ENCODE measurements at places on chromosomes 12 and 14.
A peak's percentile ranks its signal among the peaks of the same experiment; 100 is the strongest.

DNA sequence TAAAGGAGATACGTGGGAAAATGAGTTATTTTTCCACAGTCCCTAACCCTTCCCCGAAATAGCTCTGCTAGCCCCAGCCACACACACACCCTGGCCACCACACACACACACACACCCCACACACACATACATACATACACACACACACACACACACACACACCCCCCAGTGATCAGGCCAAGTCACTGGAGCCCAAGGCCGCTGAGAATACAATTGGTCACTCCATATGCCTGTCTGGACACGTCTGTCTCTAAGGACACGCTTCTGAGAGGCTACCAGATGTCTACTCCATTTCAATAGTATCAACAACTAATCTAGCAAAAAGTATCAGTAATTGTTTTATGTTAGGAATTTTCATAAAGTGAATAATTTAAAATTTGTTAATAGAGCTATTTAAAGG is 13.0 kb upstream of the DIABLO start:
- no peak for DNase-seq

GRCh38 chr14:52044791-52045522 is 23.9 kb downstream of the NID2 start:
- no peak for DNase-seq

- DNase-seq: no peak
Measured at GRCh38 chr14:104925214-104925854, 655 bp downstream of the PLD4 start.

DNA sequence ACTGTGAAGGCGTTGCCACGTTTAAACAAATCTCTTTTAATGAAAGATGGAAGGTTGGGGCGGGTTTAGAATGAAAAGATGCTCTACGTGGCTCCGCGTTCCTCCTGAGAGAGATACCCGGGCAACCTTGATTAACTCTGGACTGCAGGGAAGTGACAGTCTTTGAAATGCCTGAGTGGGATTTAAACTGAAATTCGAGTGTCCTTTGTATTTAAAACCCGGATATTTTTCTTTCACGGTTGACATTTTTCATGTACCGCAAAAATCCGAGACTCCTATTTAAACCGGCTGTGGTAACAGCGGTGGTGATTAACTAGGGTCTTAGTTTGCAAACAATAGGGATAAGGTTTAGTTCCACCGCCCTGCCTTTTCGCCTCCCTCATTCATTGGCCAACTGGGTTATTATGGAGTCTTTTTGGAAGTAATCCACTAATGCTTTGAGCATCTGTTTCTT is 707 bp downstream of the G2E3 start:
- DNase-seq: no peak

DNA sequence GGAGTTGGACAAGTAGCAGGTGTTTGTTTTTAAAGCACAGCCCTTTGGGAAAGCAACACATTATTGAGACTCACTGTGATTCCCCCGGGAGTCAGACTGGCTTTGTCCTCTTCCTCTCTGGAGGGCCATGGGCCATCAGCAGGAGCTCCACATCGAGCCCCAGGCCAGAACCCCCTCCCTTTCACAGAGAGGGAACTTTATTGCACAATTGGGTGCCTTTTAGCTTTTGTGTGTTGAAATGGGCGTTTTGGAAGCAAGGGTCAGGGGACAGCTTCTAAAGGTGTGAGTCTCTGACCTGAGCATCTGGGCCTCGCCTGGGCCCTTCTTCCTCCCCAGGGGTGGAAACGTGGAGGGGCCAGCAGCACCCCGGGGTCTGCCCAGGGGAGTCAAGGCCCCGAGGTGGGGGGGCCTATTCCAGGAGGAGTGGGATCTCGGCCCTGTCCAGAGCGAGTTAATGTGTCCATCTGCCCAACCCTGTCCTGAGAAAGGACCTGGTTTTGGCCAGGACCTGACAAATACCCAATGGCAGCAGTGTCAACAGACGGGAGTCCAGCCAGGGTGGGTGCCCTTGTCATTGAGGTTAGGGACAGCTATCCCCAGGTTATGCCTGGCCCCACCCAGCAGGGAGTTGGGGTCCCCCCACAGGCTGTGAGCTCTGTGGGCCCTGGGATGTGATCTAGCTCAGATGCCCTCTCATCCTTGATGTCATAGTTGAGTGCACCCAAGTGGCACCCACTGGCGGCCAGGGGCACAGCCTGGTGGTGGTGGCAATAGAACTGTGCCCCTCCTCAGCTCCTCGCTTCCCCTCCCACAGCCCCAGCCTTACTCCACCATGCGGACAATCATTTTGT is 37.1 kb downstream of the SLC8B1 start:
- DNase-seq: no peak

GRCh38 chr14:80387563-80387981 is 176.3 kb upstream of the DIO2 start:
- no peak for DNase-seq

GRCh38 chr14:93395231-93395630 is 35.5 kb upstream of the UNC79 start:
- no peak for DNase-seq

GRCh38 chr12:6941267-6941666 is 2.3 kb upstream of the RNU7-1 start:
- DNase-seq: no peak

DNA sequence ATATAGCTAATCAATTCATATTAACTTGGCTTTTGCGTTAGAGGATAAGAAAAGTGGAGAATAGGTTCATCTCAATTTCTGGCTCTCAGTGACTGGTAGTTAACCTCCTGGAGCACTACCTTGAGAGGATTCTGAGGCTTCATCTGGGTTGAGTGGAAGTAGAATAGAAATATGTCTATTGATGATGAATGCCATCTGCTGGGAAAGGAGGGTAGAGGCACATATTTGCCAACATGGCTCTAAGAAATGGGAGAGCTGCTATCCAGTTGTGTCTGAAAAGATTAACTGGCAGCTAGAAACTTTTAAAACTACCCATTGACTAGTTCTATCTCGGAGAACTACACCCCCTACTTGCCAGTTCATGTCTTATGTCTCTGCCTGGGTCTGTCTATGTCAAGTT is 530.1 kb downstream of the NRXN3 start:
- no peak for DNase-seq

DNA sequence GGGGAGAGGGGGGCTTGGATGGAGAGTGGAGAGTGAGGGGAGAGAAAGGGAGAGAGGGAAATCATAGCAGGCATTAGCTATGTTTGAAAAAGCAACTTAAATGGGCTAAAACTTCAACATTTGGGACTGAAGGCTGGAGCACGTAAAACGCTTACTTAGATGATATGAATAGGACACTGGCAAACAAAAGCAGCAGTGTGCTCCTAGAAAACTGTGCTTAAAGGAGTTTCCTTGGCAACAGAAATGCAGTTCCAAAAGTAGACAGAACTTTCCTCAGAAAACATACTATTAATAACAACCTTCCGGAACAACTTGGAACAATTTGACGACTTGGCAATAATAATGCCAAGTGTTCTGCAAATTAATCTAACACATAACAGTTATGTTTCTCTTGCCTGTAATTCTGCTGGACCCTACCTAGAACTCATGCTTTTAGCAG is 235.5 kb upstream of the NPAS3 start:
- no peak for DNase-seq

GRCh38 chr12:54701940-54702592 is 53.9 kb upstream of the DCD start:
- DNase-seq: no peak

DNA sequence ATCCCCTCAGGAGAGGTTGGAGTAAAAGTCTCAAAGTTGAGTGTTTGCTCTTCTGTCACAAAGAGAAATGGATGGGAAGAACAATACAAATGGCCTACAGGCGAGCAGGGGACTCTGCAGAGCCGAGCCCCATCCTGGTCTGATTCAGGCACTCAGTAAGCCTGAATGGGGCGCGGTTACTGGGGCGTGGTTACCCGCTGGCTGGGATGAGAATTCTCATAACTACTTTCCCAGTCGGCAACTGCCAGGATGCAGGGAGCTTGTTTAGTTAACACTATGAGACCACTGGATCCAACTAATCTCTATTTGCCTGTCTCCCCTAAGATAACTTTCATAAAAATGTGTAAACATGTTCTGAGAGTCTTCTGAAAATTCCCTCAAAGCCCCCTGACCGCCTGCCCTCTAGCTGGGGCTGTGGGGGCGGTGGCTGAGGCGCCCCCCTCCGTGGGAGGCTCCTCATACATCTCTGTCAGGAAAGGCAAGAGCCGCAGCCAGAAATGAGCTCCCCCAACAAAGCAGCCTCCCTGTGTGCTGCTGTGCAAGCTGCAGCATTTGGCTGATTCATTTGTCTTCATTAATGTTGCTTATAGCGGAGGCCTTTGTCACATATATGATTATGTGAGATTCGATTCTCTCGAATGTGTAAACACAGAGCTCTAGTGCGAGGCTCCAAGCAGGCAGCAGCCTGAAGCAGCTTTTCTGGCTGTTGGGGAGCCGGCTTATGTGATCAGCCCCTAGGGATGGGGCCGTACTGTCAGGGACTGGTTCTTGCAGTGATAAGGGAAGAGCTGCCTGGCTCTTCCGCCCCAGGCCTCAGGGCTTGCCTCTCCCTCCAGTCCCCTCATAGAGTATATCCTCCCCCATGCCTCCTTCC is 126.1 kb upstream of the ARHGAP5 start:
- no peak for DNase-seq

- no peak for DNase-seq
Measured at GRCh38 chr12:21543151-21543550, 17.1 kb downstream of the SPX start.

DNA sequence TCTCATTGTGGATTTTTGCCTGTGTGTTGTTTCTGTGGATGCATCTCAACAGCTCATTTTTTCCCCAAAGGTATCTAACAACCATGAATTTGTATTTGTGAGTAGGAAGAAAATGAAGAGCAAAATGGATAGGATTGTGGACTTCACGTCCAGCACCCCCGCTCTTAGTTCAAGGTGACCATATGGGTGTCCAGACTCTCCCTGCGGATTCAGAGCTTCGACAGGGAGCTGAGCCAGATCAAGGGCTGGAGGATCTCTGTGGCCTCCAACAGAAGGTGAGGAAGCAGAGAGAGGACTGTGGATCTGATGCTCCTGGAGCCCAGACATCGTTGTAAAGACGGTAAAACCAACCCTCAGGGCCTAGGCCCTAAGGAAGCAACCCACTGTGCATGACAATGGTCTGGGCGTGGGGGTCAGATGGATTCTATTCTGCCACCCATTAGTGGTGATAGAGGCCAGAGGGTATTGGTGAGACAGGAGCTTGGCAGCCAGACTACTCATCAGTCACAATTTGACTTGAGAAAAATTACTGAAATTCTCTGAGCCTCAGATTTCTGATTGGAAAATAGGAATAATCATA is 659.7 kb upstream of the TMEM132C start:
- DNase-seq: no peak

DNA sequence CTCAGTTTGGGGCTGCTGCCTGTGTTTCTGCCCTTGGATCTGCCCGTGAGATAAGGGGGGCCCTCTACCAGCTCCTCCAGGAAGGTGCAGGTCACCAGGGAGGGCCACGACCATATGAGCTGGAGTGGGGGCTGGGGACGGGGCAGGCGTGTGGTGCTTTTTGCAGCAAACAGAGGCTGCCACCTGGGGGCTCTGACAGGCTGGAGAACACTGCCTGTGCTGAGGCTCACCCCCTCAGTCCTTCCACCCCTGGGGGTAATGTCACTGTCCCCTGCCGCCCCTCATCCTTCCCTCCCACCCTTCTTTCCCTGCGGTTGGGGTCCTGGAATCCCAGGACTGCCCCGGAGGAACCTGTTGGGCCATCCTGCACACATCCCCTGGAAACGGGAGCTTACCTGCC is 3.2 kb downstream of the PLD4 start:
- no peak for DNase-seq

DNA sequence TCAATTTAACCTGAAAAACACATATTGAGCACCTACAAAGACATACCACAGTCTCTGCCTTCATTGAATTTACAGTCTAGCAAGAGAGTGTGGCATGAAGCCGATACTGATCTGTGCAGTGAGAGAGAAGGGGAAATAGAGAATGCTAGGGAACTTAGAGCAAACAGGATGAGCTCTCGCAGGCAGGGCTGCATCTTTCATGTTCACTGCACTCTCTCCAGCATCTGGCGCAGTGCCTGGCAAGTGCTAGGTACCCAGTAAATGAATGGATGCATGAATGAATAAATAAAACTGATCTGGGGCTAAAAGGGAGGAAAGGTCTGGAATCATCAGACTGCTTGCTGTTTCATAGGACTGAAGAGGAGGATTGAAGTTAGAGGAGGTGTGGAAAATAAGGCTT is 256.5 kb upstream of the NPAS3 start:
- no peak for DNase-seq

DNA sequence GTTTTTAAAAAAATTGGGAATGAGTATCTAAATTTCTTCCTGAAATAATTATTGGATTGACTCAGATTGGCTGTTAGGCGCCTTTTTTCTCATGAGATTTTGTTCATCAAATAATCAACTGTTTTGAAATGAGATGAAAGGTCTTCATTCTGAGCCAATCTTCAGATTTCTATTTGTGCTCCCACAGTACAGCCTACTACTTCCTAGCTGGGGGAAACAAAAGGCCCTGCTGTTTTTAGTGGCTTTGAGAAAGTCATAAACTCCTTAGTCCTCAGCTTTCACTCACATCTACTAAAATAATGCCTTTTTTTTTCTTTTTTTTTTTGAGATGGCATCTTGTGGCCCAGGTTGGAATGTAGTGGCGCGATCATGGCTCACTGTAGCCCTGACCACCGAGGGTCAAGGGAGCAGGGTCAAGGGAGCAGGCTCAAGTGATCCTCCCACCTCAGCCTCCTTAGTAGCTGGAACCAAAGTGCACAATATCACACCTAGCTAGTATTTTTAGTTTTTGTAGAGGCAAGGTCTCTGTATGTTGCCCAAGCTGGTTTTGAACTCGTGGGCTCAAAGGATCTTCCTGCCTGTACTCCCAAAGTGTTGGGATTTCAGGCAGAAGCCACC is 15.2 kb downstream of the NACA start:
- no peak for DNase-seq

GRCh38 chr14:30156571-30156970 is 228.9 kb upstream of the PRKD1 start:
- DNase-seq: no peak

- DNase-seq: no peak
Measured at GRCh38 chr14:95189367-95190132, 32.2 kb upstream of the DICER1 start.

GRCh38 chr14:79027138-79027537 is 857.0 kb downstream of the NRXN3 start:
- DNase-seq: no peak

GRCh38 chr14:34246206-34246605 is 215.8 kb downstream of the SPTSSA start:
- no peak for DNase-seq

- no peak for DNase-seq
Measured at GRCh38 chr12:122982477-122982815, 2.0 kb downstream of the ARL6IP4 start.

- DNase-seq: peak; percentile 6
Measured at GRCh38 chr14:58638231-58639197, 752 bp downstream of the DACT1 start.

Measured in stimulated activated CD4-positive, alpha-beta T cell treated with anti-CD3 and anti-CD28 coated beads, Interleukin-12 subunit alpha, Interleukin-12 subunit beta, amount 100 ng/mL, for 48 hours (primary cell).